Left lung (tissue), 14 donors: ENCODE measurements at places on chromosomes 3 and 15.

DNA sequence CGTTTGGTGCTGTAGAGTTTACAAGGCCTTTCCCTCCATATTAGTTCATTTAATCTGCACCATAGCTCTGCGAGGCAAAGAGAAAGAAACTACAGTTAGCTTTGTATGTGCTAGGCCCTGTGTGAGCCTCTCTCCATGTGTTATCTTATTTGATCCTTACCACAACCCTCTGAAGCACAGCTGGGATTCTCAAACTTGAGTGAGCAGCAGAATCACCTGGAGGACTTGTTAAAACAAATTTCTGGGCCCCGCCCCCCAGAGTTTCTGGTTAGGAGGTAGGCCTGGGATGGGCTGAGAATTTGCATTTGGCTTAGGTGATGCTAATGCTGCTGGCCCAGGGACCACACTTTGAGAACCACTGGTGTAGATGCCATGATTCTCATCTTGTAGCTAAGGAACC, 12.3 kb downstream of the CA12 start:
- DNase-seq = no peak

DNA sequence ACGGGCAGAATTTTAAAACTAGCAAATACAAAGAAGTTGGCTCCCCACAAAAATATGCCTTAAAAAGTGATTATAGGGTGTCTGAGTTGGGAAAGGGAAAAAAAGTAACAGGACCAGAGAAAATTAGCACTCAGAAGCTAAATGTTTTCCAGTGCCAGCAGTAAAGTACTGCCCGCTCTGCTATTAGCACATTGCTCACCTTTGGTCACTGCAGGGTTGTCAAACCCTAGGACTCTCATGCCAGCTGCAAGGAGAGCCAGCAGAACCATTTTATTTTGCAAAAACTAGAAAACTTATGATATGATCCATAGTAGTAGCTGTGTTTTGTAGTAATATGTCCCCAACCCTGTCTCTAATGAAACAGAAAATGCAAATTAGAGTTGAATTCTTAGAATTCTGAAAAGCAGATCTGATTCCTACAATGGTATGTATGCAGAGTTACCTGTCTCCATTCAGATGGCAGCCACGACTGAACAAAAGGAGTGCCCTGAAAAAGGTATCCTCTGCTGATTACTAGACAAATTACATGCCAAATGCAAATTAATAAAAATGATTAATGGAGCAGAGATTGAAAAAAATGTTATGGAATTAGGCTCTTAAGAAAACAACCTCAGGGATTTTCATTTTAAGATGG, 150.3 kb downstream of the SNRK start:
- DNase-seq = no peak

DNA sequence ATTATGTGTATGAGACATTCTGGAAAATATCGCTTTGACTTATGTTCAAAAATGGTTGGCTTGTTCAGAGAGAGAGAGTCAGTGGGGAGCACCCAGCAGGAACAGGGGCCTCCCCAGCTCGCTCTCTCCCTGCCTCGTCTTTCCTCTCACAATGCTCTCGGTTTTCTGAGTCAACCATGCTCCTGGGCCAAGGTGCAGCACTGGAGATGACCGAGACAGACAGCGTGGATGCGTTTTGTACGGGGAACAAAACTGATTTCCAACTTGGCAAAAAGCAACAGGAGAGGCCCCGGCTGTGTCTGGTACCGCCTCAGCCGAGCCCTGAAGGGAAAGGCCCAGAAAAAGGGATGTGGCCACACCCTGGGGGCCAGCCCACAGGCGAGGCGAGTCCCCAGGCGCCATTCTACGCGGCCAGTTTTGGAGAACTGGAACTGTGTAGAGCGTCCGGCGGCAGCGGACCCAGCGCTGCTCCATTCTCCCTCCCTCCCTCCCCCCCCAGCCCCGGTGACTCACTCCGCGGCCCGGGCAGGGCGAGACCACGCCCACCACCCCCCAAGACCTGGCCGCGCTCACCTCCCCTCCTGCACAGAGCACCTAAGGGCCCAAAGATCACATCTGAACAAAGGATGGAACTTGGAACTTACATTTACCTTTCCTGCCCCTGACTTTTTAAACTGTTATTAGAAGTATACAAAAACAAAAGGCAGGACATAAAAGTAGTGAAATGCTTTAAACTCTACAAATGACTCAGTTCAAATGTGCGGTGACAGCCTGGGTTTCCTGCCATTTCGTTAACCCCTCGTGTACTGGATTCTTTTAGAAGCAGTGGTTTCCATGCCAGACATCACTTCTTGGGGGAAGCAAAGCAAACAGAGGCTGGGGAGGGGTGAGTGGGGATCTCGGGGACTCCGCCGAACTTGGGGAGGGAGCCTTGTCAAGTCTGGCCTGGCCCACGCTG, 12.7 kb downstream of the ATP10A start:
- peak; percentile 61 for DNase-seq

- no peak for DNase-seq
These were observed 2.2 kb downstream of the VPS8 start for GRCh38 chr3:184814214-184814613.

- no peak for DNase-seq
These were observed 23.0 kb upstream of the COPG1 start for GRCh38 chr3:129226374-129226773.

DNA sequence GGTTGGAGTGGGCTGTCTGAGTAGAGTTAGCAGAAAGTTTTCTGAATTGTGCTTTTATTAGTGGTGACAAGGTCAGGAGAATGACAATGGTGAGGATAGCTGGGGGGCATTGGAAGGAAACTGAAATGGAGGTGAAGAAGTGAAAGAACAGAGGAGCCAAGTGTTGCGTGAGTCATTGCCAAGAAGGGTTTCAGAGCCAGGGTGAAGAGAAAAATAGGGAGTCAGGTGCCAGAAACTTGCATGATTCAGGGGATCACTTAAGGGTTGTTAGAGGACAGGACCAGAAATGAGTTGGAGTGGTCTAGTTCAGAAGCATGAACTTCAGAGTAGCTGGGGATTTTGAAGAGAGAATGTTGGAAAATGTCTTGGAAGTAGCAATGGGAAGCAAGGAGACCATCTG, 86.0 kb upstream of the GALNT15 start:
- DNase-seq = no peak

DNA sequence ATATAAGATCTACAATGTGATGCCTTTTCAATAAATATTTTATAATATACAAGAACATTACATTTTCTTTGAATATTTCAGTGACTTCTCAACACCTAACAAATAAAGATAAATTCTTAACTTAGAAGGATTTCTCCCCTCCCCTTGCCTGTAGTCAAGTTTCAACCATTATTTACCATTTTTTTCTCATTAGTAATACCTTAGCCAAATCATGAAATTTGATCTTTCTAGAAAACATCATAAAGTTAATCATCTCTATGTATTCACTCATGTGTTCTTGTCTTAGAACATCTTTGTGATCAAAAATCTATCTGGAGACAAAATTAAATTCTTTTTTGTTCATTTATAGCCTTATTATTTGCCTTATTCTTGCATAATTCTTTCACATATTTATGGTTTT, 1201.8 kb upstream of the EPHA6 start:
- DNase-seq = no peak

- no peak for DNase-seq
These were observed 69.2 kb downstream of the RORA start for GRCh38 chr15:61159901-61160300.

DNA sequence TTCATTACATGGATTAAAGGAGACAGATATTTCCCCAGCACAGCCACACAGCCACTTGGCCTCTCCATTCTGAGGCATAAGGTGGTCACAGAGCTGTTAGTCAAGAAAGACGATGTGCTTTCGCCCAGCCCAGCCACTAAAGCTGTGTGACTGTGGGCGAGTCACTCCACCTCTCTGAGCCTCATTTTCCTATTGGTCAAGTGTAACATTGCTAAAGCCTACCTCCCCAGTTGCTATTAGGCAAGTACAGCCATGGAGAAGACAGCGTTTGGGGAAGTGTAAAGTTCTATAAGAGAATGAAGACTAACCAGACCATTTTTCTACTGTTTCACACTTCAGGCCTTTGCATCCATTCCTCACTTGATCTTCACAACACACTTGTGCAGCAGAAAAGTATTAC, 24.1 kb downstream of the TMEM40 start:
- no peak for DNase-seq

DNA sequence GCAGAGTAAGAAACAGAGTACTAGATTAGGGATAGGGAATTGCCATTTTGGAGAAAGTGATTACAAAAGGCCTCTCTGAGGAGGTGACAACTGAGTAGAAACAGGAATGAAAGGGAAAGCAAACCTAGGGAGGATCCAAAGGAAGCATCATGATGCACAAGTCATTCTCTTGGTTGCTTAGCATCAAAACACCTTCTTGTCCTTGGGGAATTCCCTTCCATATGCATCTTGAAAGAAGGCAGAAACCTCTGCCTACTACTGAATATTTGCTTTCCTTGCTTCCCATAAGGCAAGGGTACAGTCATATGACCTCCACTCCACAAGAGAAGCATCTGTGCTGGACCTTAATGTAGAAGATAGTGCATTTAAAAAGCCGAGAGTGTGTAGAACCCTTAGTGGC, 24.1 kb downstream of the GABPB1 start:
- DNase-seq = no peak

- DNase-seq = no peak
These were observed 104.9 kb upstream of the FLNB start for GRCh38 chr3:57903124-57903890.

- DNase-seq = peak; percentile 80
These were observed 41.0 kb upstream of the ROPN1 start for GRCh38 chr3:124032881-124033359.

DNA sequence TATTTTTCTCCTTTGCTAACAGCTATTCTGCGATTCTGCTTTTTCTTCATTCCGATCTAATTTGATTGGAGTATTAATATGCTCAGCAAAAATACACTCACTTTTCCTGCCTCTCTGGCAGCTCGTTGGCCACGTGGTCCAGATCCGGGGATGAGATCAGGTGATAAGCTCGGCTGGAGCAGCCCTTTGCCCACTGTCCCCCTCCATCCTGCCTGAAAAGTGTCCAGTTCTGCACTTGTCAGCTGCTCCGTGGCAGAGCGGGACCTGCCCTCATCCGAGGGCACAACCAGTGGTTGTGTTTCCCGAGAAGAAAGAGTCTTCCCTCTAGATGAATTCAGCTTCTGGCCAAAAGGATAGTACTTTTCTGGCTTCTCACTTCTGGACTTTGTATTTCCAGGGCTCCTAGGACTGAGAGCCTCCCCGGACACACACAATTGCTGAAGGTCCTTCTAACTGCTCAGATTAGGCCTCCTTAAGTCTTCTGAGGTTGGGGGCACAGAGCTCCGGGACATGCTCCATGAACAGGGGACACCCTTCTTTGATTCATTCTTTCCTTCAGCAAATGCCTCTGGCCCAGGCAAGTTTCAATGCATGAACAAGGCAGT, 103.9 kb upstream of the ALDH1A3 start:
- DNase-seq = no peak

GRCh38 chr3:40476478-40477470, at the start of gene ZNF619:
ZNF619 (plus strand) TSS chr3:40477122; CDS start chr3:40477980, 858 bp downstream.
- DNase-seq = peak; percentile 79

DNA sequence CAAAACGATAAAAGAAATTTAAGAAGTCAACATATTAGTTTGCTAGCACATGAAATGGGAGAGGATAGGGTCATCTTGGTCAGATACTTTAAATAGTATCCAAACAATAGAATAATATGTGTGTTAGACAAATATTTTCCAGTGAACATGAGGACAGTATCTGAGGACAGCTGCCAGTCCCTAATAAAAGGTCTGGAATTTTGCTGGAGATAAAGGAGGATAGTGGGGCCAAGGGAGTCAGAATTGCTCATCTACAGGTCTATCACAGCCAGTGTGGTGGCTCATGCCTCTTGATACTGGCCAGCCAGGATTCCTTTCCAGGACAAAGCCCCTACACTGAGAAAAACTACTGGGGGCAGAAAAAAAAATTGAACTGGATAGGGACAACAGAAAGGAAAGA, 74.0 kb downstream of the HERC1 start:
- no peak for DNase-seq

DNA sequence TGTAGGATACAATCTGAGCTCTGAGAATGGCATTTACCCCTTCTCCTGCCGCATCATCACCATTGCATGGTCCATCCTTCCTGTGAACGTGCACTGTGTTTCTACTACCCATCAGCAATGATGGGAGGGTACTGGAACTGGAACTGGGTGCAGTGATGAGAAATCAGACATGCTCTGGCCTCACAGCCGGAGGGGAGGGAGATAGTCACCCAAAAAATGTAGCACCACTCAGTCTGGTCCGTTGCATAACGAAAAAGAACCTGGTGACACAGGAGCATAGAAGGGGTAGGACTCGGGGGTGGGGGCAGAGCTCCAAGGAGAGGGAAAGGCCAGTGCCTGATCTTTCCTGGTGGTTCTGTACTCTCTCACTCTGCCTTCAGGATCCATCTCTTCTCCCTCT, 205.0 kb downstream of the RPLP1 start:
- no peak for DNase-seq

DNA sequence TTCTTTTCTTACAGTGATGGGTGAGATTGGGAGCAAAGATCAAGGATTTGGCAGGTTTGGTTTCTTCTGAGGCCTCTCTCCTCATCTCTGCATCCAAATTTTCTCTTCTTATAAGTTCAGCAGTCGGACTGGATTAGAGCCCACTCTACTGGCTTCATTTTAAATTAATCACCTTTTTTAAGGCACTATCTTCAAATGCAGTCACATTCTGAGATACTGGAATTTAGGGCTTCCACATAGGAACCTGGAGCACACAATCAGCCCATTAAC, 56.5 kb upstream of the PLSCR4 start:
- peak; percentile 57 for DNase-seq

DNA sequence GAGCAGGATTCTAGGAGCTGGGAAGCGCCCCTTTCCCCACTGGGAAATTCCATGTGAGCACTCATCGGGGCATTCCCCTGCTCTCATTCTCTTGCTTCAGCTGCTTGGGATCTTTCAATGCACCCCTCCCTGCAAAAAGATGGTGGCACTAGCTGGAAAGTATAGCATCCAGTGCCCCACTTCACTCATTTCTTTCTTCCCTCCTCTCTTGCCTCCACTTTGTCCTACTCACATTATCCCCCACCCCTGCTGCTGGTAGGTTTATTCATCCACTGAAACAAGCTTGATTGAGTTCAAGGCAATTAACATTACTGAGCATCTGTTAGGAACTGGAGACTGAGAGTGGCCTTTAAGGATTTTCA, 84.8 kb upstream of the LIMD1 start:
- DNase-seq = no peak

- DNase-seq = no peak
These were observed 21.2 kb downstream of the CCR8 start for GRCh38 chr3:39350714-39351113.

GRCh38 chr15:37031198-37031597, 69.2 kb downstream of the MEIS2 start:
- DNase-seq = no peak
